ENCODE measurements at places on chromosomes 13 and 19.

DNA sequence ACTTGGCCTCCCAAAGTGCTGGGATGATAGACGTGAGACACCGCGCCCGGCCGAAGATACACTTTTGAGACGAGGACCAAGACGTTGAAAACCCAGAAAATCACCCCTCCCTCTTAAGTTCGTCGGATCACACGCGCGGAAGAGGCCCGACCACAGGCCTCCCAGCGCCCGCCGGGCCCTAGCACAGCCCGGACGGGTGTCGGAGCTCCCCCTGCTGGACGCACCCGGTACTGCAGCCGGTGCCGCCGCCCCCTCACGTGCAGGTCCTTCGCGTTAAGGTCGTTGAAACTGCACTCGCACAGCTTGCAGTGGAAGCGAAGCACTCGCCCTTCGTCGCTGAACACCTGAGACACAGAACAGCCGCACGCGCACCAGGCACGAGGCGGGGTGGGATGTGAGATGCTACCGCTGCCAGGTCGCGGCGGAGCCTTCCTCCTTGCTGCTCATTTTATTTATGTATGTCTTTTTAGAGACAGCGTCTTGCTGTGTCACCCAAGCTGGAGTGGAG, 35.7 kb upstream of the MATK start:
- DNase-seq, result peak; percentile 54

GRCh38 chr19:55134736-55135135, 14.3 kb downstream of the TNNT1 start:
- no peak for DNase-seq

DNA sequence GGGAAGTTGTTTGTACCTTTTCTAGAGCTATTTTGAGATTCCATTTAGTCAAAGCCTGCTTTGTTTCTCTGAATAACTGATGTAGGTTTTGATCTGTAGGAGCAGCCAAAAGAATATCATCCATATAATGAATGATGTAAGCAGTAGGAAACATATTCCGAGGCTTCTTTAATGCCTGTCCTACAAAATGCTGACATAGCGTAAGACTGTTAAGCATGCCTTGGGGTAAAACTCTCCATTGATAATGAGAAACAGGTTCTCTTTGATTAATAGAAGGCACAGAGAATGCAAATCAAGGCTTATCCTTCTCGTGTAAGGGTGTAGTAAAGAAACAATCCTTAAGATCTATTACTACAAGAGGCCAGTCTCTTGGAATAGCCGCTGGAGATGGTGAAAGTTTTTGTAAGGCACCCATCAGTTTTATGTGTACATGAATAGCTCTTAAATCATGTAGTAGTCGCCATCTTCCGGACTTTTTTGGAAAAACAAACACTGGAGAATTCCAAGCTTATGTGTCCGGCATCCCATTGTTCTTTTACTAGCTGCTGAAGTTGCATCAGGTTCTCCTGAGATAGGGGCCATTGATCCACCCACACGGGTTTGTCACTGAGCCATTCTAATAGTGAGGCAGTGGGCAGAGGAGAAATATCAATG, 13.5 kb downstream of the FPR3 start:
- peak; percentile 90 for DNase-seq

DNA sequence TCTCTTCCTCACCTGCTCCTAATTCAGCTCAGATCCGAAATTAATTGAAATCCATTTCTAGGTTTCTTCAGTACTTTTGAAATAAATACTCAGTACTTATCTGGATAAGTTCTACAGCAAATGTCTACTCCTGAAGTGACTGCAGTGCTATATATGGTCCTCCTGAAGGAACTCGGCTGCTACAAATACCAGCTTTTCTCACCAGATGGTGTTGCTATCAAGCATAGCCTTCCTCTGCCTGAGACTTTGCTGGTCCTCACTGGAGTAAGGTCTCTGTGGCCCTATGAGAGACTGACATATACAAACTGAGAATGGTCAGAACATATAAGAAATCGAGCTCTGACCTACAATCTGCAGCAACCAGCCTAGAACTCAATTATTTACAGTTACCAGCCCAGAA, 161.6 kb downstream of the NDFIP2 start:
- peak; percentile 14 for DNase-seq

DNA sequence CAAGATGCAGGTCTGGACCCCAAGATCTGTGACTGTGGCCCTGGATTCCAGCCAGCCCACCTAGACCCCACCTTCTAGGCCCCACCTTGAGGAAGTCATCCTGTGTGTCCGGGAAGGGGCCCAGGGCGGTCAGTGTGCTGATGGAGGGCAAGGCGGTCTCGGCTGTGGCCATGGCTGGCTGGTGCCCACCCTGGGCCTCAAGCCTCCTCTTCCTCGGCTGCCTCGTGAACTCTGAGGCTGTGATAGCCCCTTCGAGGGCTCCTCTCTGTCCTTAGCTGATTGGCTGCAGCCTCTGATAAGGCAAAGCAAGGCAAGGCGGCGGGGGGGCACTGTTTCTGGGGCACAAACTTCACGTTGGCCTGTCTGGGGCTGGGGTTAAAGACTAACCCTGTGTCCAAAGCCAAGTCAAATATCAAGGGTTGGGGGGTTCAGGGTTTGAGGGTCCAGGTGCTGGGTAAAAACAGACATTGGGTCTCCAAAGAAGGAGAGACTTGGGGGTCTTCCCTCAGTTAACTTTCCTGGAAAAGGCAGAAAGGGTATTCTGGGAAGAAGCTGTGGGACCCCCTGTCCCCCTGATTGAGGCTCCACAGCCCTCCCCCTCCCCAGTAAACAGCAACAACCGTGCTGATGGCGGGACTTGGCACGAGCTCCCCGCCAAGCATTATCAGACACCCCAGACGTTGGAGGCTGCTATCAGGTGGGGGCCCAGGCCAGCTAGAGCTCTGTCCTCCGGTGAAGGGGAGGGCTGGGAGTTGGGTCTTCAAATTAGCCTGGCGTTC, at the start of gene KLF1:
Gene KLF1, minus strand, starts transcription at position 233 of the 779 bp plus-strand sequence. Its CDS starts 61 bp downstream, at position 172.
- DNase-seq, result no peak

Measured in cardiac fibroblast (primary cell).